Activated CD4-positive, alpha-beta memory T cell treated with anti-CD3 and anti-CD28 coated beads for 36 hours (primary cell): ENCODE measurements at places on chromosomes 11 and 22.
A peak's percentile ranks its signal among the peaks of the same experiment; 100 is the strongest.

- DNase-seq: no peak
- H3K27me3 ChIP-seq: no peaks in the 10 kb centered on the region
- H3K4me1 ChIP-seq: no peaks in the 10 kb centered on the region
- H3K27ac ChIP-seq: no peak overlapping the region
- H3K4me3 ChIP-seq: no peak overlapping the region
These were observed 1272.6 kb downstream of the BRD1 start for GRCh38 chr22:48554893-48555572.

GRCh38 chr11:78110830-78111229 lies 28.6 kb downstream of the ALG8 start:
- H3K4me3 ChIP-seq: no peak overlapping the region
- H3K27me3 ChIP-seq: no peaks in the 10 kb centered on the region
- H3K4me1 ChIP-seq: no peaks in the 10 kb centered on the region

DNA sequence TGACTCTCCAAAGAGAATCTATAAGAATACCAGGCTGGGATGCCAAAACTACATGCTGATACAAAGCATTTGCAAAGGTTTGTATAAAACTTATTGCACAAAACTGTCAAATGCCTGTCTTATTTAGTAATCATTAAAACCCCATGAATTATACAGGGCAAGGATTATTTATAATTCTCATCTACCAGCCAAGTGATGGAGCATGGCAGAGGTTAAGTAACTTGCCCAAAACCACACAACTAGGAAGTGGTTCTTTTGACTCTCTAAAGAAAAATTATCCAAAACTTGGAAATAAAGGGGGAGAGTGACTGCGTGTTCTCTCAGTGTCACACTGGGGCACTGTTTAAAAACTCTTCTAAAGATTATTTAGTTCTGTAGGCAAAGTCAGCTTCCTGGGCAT lies 17.4 kb upstream of the CLMP start:
- no peak overlapping the region for H3K4me3 ChIP-seq
- peaks cover 24% of the 10 kb centered on the region for H3K27me3 ChIP-seq
- no peak overlapping the region for H3K27ac ChIP-seq
- H3K4me1 ChIP-seq: no peaks in the 10 kb centered on the region

DNA sequence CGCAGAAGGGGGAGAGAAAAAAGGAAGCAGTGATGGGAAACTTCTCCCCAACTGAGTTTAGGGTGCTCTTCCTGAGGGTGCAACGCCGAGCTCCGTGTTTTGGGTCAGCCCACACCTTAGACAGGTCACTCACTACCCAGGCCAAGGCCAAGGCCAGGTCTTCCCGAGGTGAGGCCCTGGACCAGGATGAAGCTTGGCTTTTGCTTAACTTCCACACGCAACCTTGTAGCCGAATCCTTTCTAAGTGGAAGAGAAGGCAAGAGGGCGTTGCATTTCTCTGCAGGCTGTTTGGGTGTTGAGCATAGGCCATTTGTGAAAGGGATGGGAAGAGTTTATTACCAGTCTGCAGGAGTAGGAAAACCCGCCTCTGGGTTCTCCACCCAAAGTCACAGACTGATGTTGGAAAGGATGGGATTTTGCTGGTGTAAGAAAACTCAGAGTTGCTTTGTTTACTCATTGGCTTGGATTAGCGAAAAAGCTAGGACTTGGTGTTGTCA lies 1.5 kb downstream of the KREMEN1 start:
- H3K27me3 ChIP-seq: peaks cover 50% of the 10 kb centered on the region
- H3K27ac ChIP-seq: no peak overlapping the region
- H3K4me1 ChIP-seq: peaks cover 21% of the 10 kb centered on the region
- H3K36me3 ChIP-seq: no peaks in the 10 kb centered on the region
- no peak overlapping the region for H3K4me3 ChIP-seq

DNA sequence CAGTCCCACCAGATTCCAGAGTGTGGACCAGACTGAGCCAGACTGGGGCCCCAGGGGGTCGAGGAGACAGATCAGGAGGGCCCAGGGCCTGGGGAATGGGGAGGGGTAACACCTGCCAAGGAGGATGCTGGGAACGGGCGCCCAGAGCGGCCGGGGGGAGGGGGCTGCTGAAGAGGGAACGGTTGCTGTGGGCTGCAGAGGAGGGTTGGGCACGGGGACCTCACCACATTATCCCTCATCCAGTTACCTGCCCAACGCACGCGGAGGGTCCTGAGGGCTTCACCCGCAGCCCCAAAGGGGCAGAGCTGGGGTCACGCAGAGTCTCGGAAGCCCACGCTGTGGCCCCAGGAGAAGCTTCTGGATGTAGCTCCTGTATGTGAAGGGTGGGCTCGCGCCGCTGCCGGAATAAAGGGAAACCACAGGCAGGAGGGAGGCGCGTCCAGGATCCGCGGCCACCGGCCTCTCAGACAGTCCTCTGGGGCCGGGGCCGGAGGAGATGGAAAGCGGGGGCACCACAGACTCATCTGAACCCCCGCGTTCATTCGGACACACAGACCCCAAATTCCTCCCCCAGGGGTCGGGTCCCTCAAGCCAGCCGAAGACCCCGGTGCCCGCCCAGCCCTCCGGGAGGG lies 866 bp upstream of the SELENOO start:
- peaks cover 22% of the 10 kb centered on the region for H3K4me1 ChIP-seq
- H3K27me3 ChIP-seq: no peaks in the 10 kb centered on the region
- peaks cover 19% of the 10 kb centered on the region for H3K36me3 ChIP-seq
- H3K27ac ChIP-seq: peak overlapping the region; percentile 28
- DNase-seq: peak; percentile 27

DNA sequence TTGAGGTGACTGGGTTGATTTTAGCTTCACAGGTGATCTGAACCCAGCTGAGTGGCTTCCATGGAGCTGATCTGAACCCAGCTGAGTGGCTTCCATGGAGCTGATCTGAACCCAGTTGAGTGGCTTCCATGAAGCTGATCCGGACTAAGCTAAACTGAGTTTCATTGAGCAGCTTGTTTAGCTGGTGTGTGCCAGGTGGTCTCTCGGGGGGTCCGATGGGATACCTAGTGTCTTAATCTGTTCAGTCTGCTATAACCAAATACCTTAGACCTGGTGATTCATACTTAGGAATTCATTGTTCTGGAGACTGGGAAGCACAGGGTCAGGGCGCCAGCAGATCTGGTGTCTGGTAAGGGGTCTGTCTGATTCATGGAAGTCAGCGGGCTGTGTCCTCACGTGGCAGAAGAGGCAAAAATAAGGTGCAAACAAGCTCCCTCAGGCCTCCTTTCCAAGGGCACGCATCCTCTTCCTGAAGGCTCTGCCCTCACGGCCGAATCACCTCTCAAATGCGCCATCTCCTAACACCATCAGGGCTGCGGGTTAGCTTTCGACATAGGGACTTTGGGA lies 52.5 kb upstream of the KCNQ1OT1 start:
- H3K4me1 ChIP-seq: no peaks in the 10 kb centered on the region
- no peak overlapping the region for H3K4me3 ChIP-seq
- H3K36me3 ChIP-seq: peaks cover 3% of the 10 kb centered on the region
- no peaks in the 10 kb centered on the region for H3K27me3 ChIP-seq
- H3K27ac ChIP-seq: no peak overlapping the region

DNA sequence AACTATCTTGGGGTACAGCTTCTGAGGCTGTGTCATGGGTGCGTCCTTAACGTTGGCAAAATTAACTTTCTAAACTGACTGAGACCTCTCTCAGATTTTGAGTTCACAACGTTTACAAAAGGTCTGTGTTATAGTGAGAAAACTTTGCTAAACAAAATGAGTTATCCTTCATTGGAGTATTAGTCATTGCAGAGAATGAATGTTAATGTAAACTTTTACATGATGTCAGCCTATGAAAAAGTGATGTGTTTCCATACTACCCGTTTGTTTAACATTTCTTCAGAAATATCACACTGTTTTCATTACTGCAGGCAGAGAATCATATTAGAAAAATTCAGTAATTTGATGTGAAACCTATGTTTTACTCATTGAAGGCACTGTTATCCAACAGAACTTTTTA lies 32.1 kb downstream of the HSD17B12 start:
- no peak overlapping the region for H3K27ac ChIP-seq
- H3K36me3 ChIP-seq: peaks cover 8% of the 10 kb centered on the region
- no peak for DNase-seq
- no peak overlapping the region for H3K4me3 ChIP-seq

DNA sequence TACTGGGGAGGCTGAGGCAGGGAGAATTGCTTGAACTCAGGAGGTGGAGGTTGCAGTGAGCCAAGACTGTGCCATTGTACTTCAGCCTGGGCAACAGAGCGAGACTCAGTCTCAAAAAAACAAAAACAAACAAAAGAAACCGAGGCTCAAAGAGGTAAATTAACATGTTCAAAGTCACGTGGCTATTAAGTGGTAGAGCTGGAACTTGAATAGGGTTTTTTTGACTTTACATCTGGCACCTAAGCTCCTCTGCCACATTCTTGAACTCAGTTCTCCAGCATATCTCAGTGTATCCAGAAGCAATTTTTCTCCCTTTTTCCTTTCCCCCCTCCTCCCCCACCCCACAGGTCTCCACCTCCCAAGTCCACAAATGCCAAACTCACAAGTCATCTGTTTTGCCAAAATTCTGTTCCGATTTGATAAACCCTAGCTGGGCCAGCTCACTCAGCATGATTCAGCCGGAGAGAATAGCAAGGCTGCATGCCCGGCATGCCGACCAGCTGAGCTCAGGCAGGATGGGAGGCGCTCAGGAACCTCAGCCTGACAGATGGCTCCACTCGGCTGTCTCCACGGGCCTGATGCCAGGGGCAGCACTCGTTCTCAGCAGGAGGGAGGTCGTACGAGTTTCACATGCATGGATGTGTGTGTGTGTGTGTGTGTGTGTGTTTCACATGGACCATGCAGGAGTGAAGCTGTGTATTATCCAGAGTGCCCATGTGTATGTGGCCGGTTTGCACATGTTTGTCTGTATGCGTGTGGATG lies 63.2 kb upstream of the RRAS2 start:
- H3K4me1 ChIP-seq: no peaks in the 10 kb centered on the region
- no peak for DNase-seq
- no peaks in the 10 kb centered on the region for H3K27me3 ChIP-seq
- H3K27ac ChIP-seq: no peak overlapping the region
- H3K4me3 ChIP-seq: no peak overlapping the region

DNA sequence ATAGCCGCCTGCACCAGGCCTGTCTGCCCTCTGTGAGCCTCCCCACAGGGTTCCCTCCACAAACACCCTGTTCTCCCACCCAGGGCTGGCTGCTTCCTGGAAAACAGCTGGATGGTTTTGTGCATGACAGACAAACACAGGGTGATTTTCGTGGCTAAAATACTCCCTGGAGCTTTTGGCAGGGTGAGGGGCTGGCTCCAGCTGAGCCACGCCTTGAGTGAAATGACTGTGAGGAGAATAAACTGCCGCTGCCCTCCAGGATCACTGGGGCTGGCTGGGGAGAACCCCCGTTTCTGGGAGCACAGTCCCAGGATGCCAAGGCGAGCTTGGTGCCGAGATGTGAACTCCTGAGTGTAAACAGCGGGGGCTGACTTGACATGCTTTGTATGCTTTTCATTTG lies 20.3 kb upstream of the PPP6R3 start:
- H3K4me3 ChIP-seq: no peak overlapping the region
- H3K27me3 ChIP-seq: no peaks in the 10 kb centered on the region
- H3K27ac ChIP-seq: no peak overlapping the region
- no peaks in the 10 kb centered on the region for H3K36me3 ChIP-seq

DNA sequence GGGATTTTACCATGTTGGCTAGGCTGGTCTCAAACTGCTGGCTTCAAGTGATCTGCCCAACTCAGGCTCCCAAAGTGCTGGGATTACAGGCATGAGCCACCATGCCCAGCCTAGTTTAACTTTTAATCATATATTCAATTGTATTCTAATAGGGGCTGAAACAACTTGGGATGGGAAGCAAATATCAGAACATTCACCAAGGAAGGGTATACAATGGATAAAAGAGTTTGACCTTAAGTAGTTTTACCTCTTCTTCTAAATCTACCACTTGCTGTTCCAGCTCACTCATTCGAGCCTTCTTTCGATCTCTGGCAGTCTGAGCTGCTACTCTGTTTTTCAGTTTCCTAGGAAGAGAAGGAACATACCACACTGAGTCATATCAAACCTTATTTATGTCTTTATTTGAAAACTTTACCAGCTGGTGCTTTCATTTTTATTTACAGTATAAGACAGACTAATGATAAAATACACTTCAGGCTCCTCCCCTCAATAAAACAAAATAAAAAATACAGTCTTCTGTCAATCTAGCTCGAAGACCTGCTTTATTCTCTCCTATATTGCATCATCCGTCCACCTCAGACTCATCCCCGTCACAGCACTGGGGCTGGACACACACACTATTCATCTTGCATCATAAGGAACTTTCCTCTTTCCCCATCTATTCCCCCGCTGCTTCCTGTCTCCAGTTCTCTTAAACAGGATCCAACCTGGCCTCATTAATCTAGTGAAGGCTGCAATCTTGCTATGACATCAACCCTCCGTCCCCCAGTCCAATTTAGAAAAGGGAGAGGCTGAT lies 1.4 kb downstream of the XBP1 start:
- peak; percentile 58 for DNase-seq
- peaks cover 58% of the 10 kb centered on the region for H3K36me3 ChIP-seq

DNA sequence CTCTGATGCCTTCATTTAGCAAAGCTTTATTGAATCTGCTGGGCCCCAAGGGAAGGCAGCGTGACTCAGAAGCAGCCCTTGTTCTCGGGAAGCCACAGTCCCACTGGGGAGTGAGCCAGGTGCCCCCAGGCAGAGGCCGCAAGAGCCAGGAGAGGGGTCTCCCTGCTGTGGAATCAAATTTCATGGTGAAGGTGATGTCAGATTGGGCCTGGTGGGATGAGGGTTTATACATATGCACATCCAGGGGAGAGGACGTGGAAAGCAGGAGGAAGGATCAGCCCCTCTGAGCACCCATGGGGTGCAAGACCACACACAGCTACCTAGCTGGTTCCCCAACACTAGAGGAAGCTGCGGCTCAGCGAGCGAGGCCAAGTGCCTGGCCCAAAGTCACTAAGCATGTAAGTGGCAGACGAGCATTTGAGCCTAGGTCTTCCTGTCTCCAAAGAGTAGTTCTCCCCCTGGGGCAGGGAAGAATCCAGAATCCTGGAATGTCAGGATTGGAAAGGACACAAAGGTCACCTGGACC lies 2.0 kb downstream of the SYNGR1 start:
- peaks cover 10% of the 10 kb centered on the region for H3K4me1 ChIP-seq
- peaks cover 22% of the 10 kb centered on the region for H3K27me3 ChIP-seq
- H3K27ac ChIP-seq: no peak overlapping the region
- no peak overlapping the region for H3K4me3 ChIP-seq
- no peaks in the 10 kb centered on the region for H3K36me3 ChIP-seq

DNA sequence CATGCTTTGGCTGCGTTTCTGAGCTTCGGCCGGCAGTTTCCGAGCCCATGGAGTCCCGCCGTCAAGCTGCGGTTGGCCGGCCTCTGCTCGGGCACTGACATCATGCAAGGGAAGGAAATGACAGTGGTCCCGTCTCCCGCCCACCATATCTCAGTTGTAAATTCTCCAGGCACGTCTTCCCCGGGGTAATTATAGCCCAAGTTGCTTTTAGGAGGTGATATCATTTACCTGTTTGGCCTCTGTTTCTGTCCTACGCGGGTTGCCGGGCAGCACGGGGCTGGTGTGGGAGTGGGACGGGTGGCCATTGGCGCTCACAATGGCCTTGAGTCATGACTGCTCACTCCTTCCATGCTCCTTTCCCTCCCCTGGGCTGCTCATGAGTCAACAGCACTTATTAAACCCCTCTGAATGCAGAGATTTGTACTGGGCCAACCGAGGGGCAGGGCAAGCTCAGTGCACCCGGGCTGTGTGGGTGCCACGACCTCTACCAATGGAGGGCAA lies 4.2 kb upstream of the ANO1 start:
- no peak for DNase-seq
- H3K27me3 ChIP-seq: peaks cover 55% of the 10 kb centered on the region
- H3K27ac ChIP-seq: no peak overlapping the region
- H3K36me3 ChIP-seq: no peaks in the 10 kb centered on the region
- H3K4me1 ChIP-seq: peaks cover 2% of the 10 kb centered on the region
- no peak overlapping the region for H3K4me3 ChIP-seq

- H3K27me3 ChIP-seq: peaks cover 6% of the 10 kb centered on the region
- H3K27ac ChIP-seq: no peak overlapping the region
- DNase-seq: no peak
- H3K36me3 ChIP-seq: no peaks in the 10 kb centered on the region
These were observed 150.7 kb downstream of the MYO18B start for GRCh38 chr22:25892678-25893077.
